ENCODE measurements at places on chromosomes 4 and X.

DNA sequence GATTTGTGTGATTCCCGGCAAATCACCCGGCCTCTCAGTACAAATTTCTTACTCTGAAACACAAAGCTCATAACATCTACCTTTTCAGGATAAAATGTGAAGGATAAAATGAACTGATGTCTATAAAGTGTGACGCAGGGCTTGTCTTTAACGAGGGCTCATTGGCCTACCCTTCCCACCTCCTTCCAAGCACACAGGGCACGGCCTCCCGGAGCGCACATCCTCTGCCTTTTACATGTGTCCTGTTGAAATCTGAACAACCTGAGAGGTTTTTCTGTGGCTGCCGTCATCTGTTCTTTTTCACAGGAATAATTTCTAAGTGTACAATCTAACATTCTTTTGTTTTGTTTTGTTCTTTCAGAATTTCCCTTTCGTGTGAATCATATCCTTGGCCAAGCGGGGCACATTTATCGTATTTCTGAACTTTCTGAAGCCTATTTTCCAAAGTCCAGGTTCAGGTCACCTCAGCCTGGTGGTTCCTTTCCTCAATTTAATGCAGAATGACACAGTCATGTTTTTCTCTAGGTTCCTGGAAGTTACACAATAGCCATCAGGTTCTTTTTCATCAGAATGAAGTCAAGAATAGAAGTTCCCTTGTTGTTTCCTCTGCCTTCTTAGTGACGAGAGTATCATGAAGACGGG, 53.1 kb upstream of the SPRY1 start:
- no peak for DNase-seq

GRCh38 chr4:6917461-6918271, 8.0 kb downstream of the TBC1D14 start:
- peak; percentile 72 for DNase-seq

DNA sequence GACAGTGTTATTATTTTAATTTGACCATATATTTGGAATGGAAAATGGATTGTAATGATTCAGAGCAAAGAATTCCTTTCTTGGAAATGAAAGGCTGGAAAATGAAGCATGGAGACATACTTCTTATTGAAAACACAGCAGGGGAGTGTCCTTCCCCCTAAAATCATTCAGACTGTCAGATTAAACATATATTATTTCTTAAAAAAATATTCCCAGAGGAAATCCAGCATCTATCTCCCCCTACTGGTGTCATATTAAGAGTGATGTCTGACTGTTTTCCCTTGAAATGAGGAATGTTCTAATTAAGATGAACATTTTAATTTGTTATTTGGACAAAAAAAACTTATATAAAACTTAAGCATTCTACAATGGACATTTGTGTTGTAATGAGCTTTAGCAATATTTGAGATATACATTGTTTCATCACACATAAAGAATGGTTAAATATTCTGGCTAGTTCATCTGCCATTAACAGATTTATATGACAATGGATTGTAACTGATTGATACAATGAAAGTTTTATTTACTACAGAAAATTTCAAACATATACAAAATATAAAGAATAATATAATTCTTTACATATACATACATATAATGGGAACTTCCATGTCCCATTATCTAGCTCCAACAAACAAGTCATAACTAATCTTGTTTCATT, 264.6 kb downstream of the SPRY1 start:
- DNase-seq, result no peak

DNA sequence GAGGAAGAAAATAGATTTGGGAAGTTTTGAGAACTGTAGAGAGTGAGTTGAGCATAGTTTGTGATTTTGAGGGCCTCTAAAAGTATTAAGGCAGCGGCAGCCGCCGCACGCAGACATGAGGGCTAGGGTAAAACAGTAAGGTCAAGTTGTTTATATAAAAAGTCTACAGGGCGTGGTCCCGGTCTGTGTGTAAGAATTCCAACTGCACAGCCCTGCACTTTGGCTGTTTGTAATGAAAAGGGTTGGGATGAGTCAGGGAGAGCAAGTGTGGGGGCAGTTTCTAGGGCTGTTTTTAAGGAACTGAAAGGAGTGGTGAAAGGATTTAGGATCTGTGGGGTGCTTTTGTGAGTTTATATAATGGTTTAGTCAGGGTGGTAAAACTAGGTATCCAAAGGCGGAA, 55.0 kb downstream of the BEX3 start:
- DNase-seq, result no peak

DNA sequence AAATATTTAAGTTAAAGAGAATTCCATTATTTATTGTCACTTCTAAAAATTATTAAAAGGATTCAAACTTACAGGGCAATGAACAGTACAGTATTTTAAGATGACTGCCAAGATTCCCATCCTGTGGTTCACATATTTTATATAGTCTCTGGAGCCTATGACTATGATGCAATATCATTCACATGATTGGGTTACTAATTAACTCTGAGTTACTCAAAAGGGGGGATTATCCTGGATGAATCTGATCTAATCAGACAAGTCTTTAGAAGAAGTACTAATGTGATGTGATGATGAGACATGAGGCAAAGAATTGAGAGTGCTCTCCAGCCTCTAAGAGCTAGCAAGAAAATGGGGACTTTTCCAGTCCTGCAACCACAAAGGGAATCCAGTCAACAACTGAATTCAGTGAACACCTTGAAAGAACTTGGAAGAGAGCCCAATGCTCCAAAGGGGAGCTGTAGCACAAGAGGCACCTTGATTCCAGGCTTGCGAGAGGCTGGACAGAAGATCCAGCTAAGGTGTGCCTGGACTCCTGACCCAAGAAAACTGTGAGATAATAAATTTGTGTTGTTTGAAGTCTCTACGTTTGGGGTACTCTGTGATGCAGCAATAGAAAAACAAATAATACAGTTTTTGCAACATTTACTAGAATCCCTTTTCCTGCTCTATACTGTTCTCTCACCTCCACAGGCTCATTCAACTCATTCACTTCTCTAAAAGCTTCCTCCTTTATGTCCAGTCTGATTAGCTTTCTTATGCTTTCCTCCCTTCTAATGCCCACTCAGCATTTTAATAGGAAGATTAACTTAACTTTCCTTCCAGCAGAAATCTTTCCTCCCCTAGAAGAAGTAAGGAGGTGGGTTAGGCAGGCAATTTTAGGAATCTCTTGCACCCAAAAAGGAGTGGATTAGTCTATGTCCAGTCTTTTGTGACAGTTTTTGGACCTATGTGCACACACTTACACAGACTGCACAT, 133.8 kb upstream of the LCORL start:
- no peak for DNase-seq

All from right lung (tissue), 10 donors.